ENCODE measurements at places on chromosomes 6 and 20.

DNA sequence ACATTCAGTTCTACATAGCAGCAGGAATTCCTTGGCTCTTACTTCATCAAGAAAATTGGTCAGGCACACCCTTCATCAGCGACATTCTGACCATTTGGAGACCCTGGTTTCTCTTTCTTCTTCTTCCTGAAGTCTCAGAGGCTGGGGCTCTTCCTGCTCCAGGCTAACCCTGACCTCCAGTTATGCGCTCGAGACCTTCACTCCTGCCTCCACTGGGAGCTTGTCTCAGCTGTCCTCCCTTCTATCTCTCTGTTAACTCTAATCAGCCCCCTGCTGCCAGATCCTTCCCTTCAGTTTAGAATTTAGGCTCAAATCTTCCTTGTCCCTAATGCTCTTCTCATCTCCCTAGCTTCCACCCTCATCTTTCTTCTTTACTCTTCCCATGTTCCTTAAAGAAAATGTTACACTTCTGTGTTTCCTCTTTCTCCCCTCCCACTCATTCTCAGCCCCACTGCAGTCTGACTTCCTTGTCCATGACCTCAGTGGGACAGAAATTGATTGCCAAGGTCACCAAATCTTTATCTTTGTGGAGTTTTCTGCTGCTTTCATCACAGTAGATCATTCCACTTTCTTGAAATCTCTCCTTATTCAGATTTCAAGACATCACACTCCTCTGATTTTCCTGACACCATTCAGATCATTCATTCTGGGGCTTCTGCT, 8.4 kb upstream of the HLA-DOA start:
- DNase-seq = no peak

DNA sequence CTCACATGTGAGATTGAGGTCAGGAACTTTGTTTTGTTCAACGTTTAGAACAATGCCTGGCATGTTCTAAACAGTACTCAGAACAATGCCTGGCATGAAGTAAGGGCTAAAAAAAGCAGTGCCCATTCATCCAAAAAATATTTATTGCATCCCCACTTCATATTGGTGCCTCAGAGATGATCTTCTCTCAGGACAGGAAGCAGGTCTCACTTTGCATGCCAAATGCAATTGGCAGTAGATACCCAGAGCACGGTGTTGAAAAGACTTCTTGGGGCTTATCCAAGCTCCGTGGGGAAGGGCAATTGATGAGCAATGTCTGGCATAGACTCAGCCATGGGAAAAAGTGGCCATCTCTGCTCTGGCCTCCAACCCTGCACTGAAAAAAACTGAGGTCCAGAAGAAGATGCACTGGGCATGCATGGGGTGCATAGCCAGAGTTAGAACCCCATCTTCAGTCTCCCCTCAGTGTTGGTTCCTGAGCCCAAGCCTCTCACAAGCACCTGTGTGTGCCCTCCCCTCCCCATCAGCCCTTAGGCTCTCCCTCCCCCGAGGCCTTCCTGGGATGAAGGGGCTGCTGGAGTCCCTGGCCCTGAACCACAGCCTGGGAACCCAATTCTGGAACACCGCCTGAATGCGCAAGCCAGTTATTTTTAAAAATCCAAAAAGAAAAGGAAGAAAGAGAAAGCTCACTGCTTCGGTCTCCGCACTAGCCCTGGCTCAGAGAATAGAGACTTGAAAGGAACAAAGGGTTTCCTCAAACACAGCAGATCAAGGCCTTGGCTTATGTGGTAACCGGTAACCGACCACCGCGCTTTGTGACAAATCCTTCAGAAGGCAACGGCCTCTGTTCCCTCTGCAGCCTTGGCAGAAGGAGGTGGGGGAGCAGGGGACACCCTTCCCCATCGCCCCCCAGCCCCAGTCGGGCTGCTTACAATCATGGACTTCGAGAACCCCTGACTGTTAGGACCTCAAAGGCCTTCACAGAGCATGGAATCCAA, 78.5 kb upstream of the SIRPA start:
- no peak for DNase-seq

- DNase-seq = no peak
These were observed 762 bp downstream of the LSM2 start for GRCh38 chr6:31805939-31806469.

- DNase-seq = no peak
These were observed 158.7 kb downstream of the TFAP2A start for GRCh38 chr6:10256113-10256690.

DNA sequence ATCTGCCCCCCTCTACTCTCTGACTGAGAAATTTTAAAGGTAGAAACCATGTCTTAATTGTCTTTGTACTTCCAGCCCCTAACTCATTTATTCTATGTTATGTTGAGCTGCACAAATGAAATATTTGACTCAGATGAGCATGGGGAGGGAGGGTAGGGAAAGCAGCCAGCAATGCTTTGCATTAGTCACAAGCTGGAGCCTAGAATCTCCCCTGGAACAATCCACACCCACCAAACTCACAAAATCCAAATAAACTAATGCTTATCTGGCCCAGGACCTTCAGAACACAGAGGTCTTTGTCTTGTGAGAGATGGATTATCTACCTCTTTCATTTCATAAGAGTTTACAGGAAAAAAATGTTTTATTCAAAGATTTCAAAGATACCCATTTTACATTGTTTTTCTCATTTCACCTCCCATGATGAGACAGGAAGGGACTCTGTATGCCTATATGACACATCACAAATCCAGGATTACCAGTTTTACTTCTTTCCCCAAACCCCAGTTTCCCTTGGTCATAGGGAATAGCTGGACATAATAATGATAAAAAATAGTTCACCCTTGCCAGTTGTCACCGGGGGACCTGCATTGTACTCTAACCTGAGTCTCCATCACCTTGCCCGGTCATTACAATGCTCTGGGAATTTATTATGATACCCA, 466.9 kb downstream of the KIF16B start:
- no peak for DNase-seq

DNA sequence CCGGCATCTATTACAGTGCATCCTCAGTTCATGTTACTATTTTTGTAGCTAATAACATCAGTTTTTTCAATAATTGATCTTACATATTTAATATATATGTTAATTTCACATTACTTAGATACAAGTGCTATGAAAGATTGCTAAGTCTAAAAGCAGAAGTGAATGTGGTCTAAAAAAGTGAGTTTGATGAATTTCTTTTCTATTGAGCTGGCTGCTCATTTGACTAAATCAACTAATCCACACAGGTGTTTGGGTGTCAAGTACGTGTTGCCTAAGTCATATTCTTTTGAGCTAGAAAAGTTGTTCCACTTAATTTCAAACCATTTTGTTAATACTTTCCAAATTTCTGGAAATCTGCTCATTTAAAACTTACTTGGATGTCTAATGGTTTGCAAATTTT, 46.6 kb upstream of the EZR start:
- DNase-seq = no peak

DNA sequence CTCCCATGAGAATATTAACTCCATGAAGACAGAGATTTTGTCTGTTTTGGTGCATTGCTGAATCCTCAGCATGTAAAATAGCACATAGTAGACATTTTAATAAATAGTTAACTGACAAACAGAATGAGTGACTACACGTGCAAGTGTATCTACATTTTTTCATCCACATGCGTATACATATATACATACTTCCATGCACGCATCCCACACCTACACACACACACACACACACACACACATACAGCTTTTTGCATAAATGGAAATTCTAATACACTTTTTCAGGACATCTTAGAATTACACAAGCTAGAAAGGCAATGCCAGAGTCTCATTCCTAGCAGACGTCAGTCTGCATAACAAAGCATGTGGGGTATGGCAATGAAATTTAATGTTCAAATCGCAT, 139.7 kb upstream of the LRFN2 start:
- DNase-seq = no peak

- DNase-seq = no peak
These were observed 43.3 kb downstream of the TMEM244 start for GRCh38 chr6:129817821-129818220.

GRCh38 chr6:1606780-1607515, 2.8 kb upstream of the FOXC1 start:
- no peak for DNase-seq

DNA sequence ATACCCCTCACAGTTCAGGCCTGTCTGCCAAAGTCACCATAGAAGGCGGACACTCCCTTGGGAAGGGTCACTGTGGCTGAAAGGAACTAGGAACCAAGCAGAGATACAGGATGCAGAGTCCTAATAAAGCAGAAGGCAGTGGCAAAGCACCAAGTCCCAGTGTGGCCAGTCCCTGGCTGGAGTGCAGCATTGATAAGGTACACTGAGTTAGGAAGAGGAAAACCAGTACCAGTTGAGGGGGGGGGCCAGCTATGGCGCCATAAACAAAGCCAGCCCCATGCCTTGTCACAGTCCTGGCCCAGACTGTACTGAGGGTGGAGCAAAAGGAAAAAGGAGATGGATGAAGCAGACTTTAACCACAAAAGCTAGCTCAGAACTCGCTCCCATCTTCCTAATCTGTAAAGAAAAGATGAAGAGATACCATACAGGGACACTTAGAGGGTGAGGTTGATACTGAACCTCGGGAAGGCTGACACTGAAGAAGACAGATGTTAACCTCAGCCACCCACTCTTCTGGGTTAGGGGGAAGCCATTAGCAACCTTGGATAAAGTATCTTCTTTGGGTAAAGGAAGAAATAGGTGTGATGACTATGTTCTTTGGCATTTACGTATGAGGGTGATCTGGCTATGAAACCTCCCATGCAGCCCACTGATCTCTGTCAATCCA, 7.8 kb downstream of the ABHD12 start:
- DNase-seq = no peak

DNA sequence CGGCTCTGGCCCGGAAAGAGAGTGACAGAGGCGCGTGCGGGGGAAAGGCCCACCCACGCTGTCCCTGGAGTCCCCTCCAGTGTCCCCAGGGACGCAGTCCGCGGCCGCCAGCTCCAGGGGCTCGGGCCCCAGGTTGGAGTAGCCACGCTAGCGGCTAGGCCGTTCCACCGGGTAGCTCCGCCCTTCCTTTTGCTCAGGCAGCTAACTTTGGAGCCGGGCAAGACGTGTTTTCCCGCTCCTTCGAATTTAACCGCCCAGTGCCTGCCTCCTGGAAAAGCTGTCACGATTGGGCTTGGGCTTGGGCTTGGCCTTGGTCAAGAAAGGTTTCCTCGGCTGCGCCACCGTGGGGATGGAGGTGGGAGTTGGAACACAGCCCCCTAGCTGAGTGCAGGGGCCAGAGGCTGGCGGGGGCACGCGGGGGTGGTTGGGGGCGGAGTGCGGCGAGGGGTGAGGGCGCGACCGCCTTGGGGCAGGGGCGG, 4.7 kb downstream of the LINC00237 start:
- no peak for DNase-seq

GRCh38 chr6:142218446-142218845, 71.4 kb downstream of the VTA1 start:
- DNase-seq = no peak

GRCh38 chr20:57590485-57591288, 29.5 kb downstream of the ZBP1 start:
- DNase-seq = no peak

GRCh38 chr6:70563530-70563929, 3.2 kb upstream of the SDHAF4 start:
- no peak for DNase-seq

- no peak for DNase-seq
These were observed 78.3 kb downstream of the FOXO3 start for GRCh38 chr6:108638993-108639392.

DNA sequence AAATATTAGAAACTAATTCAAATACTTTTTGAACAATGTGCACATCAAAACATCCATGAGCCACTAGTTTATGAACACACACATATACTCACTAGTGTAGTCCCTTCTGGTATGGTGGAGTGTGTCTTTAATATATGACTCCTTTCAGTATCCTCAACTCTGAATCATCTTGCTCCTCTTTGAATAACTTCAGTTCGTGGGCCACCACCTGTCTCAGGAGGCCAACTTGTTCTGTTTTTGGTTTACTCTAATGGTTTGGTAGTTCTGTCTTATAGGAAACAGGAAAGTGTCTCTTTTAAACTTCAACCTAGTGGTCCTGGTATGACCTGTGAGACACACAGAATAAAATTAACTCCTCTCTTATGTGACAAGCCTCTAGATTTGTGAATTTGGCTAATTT, 55.6 kb downstream of the ZNF292 start:
- DNase-seq = no peak

DNA sequence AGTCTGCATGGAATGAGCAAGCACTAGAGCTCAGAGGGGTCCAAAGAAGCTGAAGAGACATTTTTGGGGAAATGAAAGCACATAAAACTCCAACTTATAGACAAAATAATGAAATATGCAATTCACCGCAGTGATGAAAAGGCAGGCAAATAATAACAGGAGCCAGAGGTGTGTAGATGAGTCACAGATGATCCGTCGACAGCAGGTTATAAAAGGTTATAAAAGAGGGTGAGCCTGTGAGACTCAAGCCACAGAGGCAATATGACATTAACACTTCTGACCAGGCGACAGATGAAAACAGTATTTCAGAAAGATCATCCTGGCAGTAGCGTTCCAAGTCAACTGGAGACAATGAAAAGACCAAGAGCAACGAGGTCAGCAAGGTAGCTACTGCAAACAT, 35.8 kb upstream of the ANKRD60 start:
- no peak for DNase-seq

DNA sequence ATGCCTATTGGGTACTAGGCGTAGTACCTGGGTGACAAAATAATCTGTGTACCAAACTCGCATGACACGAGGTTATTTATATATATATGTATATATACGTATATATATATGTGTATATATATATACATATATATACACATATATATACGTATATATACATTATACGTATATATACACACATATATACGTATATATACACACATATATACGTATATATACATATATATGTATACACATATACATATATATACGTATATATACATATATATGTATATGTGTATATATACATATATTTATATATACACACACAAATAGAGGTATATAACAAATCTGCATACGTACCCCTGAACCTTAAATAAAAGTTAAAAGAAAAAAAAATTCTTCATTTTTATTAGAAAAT, 103.2 kb downstream of the ZDHHC14 start:
- no peak for DNase-seq

DNA sequence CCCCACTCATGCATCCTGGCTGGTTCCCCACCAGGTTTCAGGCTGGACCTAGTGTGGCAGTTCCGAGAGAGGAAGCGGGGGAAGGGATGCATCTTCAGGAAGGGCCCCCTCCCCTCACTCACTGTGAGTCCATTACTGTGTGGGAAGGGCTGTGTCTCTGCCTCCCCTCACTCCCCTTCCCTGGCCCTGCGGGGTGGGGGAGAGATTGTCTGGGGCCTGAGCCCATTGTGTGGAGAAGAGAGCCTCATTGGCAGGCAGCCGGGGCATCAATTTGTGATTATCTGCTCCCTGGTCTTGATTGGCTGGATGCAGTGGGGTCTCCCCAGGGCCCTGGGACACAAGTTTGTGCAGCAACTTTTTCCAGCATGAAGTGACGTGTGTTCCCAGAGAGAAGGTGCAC, 4.1 kb upstream of the MYT1 start:
- no peak for DNase-seq

- no peak for DNase-seq
These were observed 547.9 kb upstream of the SLC35B3 start for GRCh38 chr6:8983202-8983688.

- DNase-seq = no peak
These were observed 32.6 kb downstream of the HDGFL1 start for GRCh38 chr6:22601984-22602383.

GRCh38 chr6:69180361-69181067, 545.4 kb downstream of the ADGRB3 start:
- DNase-seq = no peak

Measured in bone marrow (tissue), 2 donors.